ENCODE measurements at places on chromosomes 2 and 18.

DNA sequence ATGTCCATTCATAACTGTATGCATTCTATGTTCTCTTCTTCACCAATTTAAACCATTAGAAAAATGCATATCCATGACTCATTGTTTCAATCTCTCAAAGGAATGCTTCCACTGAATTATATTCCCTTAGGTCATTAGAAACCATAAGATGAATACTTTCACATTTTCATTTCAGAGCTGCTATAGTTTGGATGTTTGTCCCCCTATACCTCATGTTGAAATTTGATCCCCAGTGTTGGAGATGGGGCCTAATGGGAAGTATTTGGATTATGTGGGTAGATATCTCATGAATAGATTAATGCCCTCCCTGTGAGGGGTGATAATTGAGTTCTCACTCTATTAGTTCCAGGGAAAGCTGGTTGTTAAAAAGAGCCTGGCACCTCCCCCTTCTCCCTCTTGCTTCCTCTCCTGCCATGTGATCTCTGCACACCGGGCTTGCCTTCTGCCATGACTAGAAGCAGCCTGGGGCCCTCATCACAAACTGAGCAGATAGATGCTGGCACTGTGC lies 35.7 kb downstream of the THUMPD2 start:
- DNase-seq, result no peak

- DNase-seq, result peak; percentile 34
These were observed 47.5 kb downstream of the PTGR3 start for GRCh38 chr18:75161256-75162028.

- DNase-seq, result no peak
These were observed 239.9 kb downstream of the PAX3 start for GRCh38 chr2:222058819-222059445.

DNA sequence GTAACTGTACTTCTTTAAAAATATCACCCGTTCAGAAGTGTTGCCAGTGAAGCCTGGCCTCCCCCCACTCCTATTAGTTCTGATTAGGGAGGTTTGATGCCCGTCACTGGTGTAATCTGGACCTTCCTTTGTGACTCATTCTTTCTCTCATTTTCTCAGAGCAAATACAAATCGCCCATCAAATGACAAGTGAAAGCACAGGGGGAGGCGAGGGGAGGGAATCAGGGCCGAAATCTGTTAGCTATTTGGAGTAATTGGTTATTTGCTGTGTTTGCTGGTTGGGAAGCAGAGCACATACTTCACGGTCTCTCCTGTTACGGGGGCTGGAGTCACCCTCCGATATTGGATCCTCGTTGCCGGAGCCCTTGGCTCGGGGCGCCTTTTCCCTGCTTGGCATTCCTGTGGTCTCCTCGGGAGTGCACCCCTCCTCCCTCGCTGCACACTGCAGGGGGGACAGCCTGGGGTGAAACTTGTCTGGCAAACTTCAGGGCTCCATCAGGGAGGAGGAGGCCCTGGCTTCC lies 178.1 kb downstream of the DYSF start:
- DNase-seq, result no peak

DNA sequence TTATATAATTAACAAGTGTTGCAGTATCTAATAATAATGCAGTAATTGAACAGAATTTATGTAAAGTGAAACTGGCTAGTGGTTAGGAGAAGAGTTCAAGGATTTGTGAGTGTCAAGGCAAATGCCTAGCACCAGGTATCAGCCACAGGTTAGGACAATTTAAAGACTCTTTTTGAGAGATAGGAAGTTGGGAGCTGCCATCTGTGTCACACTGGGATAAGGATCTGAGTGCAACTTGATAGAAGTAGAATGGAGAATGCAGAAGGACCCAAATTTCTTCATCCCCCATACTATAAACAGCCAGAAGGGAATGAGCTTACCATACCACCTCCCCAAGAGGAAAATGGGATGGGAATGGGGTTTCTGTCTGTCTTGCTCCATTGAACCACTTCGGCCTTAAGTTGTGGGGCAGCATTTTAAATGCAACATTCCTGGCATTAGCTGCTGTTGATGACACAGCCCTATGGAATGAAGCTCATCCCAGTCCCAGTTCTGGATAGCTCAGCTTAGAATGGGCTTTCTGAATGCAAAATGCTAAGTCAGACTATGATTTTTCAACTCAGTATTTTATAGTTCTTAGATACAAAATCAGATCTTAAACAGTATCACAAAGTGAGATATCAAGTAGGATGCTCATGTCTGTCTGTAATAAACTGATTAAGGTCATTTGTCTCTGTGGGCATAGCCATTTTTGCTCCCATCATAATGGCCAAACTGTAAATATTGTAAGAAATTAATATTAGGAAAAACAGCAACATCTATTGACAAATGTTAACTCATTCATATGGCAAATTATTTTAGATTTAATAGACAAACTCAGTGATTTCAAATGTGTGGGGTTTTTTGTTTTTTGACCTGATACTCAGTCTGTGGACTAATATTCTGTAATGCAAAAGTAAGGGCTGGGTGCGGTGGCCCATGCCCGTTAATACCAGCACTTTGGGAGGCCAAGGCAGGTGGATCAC lies 44.0 kb downstream of the GPR155 start:
- DNase-seq, result peak; percentile 35

DNA sequence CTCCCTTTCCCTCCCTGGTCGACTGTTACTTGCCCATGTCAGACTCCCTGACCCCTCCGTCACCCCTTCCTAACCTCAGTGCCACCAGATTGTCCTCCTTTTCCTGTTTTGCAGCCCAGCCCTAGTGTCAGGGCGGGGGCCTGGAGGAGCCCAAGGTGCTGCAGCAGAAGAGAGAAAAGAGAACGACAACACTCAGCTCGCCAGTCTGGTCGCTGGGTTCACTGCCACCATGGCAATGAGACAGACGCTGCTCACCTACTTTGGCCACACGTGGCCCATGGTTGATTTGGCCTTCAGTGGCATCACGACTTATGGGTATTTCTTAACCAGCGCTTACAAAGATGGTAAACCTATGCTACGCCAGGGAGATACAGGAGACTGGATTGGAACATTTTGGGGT lies 108.4 kb upstream of the RMDN2 start:
- no peak for DNase-seq

DNA sequence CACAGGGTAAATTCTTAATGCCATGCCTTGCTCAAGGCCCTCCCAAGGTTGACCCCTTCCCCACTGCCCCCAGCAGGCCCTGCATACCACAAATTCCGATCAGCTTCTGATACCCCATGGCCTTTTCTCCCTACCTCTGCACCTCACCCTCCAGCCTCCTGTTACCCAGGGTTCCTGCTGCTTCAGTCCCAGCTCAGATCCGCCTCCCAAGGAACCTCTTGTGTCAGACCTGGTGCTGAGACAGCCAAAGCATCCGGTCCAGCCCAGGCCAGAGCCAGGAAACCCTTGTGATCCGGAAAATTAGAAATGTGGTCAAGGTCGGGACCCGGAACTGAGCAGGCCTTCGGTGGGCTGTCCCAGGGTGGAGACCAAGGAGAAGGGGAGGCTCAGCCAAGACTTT lies 231.3 kb downstream of the BCL2 start:
- no peak for DNase-seq

GRCh38 chr2:10300328-10300920 lies 2.3 kb upstream of the HPCAL1 start:
- DNase-seq, result no peak

DNA sequence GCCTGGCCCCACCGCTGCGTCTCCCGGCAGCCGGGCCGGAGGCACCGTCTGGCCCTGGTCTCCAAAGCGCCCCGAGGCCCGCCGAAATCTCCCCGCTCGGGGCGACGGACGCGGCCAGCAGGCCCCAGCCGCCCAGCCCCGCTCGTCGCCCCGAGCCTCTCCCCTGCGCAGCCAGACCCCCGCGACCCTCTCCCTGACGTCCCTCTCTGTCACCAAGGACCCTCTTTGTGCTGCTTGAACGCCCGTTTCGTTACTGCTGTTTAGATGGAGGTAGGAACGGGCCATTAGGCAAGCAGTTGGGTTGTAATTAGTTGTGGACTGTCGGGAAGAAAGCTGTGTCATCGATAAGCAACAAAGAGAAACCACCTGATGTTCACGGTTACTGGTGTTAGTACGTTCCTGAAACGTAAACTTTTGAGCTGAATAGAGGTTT lies 686 bp downstream of the UBXN4 start:
- peak; percentile 35 for DNase-seq

DNA sequence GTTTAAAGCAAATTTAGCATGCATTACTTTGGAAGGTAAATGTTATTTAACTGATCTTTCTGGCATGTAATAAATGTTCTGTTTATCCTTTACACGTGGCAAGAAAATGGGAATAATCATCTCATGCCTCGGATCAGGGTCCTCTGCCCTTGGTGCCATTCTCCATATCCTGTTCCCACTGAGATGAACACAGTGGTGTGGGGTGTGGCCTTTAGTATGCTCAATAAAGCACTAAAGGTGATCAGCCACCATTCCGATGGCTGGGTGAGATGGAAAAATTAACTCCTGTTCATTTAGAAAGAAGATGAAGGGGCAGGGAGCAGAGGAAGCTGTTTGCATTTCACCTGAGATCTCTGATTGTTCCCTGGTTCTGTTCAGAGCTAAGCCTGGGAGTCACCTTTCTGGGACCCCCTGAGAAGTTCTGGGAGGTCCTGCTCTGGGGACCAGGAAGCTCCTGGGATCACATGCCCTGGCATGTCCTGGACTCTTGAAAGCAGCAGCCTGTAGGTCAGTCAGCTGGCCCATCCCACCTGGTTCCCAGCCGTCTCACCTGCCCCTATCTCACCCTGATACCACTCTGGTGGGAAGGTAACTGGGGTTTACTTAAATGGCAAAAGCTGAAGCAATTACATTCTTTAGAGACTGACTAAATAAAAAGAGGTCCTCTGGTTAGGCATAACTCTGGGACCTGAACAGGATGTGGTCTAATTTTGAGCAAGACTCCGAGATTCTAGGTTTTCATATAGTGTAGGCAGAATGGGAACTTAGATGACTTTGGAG lies 288.9 kb upstream of the EPAS1 start:
- DNase-seq, result no peak
